ENCODE measurements at places on chromosomes 12 and 14.
A peak's percentile ranks its signal among the peaks of the same experiment; 100 is the strongest.

- DNase-seq, result no peak
Measured at GRCh38 chr12:104180374-104180773, 35.2 kb upstream of the TXNRD1 start.

DNA sequence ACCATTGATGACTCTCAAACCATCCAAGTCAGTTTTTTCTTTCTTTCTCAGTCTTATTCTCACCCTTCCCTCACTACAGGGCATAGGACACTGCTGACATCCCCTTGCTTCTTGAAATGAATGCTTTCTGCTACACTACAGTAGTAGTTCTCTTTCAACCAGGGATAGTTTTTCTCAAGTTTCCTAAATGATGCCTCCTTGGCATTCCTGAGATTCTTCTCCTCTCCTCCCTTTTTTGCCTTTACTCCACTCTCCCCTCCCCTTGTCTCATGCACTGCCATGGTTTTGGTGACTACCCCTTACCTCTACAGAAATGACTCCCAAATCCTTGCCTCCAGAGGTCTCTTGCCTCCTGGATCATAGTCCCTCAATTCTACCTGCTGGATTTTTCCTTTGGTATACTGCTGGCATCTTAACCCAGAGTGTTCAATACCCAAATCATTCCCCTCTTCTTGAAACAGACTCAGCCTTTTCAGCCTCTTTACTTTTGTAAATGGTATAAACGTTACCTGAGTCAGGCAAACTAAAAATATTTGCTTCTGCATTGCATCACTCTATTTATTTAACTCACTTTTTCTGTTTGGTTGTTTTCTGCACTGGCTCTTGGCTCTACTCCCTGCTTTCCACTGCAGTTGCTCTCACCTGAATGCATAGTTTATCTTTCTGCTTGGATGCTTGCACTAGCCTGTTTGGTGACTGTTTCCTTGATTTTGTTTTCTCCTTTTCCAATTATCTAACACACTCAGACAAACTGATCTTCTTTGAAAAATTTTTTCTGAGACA, 211.6 kb upstream of the IGF1 start:
- no peak for DNase-seq

DNA sequence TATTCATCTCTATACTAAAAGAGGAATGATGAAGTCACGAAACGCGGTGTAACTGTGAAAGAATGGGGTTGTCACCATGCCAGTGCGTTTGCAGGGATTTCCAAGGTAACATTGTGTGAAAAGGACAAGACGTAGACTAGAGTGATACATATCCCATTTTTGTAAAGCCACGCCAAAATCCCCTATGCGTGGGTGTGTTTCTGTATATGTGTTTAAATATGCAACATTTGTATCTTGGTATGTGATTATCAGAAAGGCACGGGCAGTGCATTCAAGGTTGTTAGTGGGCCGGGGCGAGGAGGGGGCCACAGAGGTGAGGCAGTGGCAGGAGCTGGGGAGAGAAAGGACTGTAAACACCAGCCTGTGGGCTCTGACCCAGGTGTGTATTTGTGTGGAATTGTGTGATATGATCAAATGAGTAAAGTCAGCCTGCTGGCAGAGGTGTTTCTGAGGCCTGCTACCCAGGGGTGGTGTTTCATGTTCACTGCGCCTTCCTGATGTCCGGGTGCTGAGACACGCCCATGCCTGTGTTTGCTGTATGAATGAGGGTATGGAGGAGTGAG, 137.8 kb downstream of the ADGRD1 start:
- DNase-seq, result no peak

GRCh38 chr12:5493018-5493417, 61.1 kb downstream of the NTF3 start:
- no peak for DNase-seq

- no peak for DNase-seq
Measured at GRCh38 chr12:70197345-70197744, 45.9 kb upstream of the CNOT2 start.

- DNase-seq, result no peak
Measured at GRCh38 chr14:70011098-70011497, 131.9 kb downstream of the SMOC1 start.

DNA sequence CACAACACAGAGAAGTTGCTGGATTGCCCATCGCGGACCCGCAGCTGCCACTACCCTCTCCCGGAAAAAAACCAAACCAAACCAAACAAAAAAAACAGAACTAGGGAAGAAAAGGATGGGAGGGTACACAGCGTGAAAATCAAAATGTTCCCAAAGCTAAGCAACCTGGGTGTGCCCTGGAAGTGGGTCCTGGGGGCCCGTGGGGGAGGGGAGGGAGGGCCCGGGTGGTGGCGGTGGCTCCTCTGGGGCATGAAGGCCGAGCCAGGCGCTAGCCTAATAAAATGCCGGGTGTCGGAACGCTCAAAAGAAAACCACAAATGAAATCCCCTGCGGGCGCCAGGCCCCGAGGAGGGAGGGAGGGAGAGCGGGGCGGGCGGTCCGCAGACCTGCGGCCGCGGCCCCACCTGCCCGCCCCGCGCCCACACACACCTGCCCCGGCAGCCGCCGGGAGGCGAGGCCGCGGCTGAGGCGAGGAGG, 787 bp downstream of the HECTD4 start:
- peak; percentile 37 for DNase-seq

DNA sequence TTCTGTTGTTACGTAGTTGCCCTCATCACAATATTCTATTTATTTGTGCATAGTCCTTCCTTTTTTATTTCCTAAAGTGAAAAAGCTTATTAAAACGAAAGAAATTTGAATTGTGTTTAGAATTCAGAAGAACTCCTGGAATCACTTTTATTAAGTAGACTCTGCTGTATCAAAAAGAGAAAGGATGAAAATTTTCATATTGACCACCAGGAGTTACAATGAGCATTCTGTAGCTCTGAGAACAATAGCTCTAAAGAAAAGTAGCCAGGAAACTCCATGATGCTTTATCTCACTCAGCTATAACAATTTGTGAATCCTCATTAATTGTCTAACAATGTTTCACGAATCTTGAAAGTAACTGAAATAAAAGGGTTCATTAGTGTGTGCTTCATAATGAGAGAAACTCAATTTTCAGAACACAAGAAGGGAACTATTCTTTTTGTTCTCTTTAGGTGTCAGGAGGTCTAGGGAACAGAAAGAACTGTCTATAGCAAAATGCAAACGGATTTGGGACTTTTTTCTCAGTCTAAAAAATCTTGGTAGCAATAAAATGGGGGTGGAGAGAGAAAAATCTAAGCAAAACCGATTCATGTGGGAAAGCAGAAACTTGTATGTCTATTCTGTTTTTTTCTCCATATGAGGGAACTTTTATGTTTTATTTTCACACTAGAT, 19.3 kb downstream of the ASCL1 start:
- DNase-seq, result no peak

DNA sequence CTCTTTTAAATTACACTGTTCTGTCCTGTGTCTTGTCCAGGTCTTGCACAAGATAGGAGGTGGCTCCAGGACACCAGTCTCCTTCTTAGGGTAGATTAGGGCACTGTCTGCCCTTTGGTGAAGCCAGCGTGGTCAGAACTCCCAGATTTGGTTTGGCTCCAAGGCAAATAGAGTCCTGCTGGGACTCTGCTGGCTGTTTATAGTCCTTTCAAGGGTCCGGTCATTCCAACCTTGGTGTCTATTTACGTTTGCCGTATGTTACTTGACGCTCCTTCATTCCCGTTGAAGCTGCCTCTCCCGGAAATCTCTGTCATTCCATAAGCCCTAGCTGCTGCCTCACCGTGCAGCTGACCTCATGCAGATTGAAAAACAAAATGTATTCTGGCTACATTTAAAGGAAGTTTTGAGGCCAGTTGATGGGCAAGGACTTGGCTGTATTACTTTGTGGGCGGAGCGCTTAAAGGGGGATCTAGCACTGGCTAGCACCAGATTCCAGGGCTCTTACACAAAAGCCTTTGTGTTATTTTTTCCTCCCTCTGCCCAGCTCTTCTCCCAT, 180.6 kb downstream of the AKAP6 start:
- DNase-seq, result no peak

DNA sequence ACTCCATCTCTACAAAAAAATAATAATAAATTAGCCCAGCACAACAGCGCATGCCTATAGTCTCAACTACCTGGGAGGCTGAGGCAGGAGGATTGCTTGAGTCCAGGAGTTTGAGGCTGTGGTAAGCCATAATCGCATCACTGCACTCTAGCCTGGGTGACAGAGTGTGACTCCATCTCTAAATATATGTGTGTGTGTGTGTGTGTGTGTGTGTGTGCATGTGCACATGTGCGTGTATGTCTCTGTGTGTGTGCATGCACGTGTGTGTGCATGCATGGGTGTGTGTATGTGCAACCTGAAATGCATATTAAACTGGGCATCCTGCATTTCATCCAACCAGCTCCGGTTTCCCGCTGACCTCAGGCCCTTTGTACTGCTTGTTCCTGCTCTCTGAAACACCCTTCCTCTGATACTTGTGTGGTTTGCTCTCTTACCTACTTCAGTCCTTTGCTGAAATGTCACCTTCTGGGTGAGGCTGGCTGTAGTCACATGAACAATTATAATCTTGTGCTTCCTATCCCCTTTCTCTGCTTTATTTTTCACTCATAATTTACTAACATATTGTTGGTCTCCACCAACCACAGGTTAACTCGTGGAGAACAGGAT, 46.9 kb downstream of the PHLDA1 start:
- DNase-seq, result no peak

- no peak for DNase-seq
Measured at GRCh38 chr12:14281539-14281938, 83.9 kb upstream of the ATF7IP start.

DNA sequence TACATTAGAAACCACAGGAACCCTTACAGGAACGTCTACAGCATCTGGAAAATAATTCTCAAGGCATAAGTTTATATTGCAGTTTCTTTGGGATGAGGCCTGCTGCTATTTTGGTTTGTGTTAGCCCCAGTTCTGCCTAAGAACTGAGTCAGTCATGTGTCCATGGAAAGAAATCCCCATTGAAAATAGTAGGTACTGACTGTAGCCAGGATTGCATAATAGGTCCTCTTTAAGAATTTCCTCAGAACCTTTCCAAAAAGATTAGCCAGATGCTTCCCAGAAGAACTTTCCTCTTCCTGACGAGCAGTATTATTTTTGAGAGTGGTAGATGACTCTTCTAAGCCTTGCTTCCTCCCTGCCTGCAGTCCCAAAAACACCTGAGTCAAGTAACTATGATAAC, 52.6 kb downstream of the RASSF8 start:
- DNase-seq, result no peak

GRCh38 chr14:73254247-73255004, 17.1 kb downstream of the PAPLN start:
- no peak for DNase-seq

- DNase-seq, result no peak
Measured at GRCh38 chr12:7751394-7751793, 4.2 kb upstream of the CLEC4C start.

- no peak for DNase-seq
Measured at GRCh38 chr12:48160807-48161206, 3.5 kb upstream of the ASB8 start.

- DNase-seq, result no peak
Measured at GRCh38 chr14:24196071-24197055, 1.1 kb upstream of the TM9SF1 start.

- no peak for DNase-seq
Measured at GRCh38 chr12:15689751-15690191, 99.4 kb downstream of the EPS8 start.

GRCh38 chr14:95431199-95432143, 85.0 kb downstream of the SYNE3 start:
- DNase-seq, result peak; percentile 48

DNA sequence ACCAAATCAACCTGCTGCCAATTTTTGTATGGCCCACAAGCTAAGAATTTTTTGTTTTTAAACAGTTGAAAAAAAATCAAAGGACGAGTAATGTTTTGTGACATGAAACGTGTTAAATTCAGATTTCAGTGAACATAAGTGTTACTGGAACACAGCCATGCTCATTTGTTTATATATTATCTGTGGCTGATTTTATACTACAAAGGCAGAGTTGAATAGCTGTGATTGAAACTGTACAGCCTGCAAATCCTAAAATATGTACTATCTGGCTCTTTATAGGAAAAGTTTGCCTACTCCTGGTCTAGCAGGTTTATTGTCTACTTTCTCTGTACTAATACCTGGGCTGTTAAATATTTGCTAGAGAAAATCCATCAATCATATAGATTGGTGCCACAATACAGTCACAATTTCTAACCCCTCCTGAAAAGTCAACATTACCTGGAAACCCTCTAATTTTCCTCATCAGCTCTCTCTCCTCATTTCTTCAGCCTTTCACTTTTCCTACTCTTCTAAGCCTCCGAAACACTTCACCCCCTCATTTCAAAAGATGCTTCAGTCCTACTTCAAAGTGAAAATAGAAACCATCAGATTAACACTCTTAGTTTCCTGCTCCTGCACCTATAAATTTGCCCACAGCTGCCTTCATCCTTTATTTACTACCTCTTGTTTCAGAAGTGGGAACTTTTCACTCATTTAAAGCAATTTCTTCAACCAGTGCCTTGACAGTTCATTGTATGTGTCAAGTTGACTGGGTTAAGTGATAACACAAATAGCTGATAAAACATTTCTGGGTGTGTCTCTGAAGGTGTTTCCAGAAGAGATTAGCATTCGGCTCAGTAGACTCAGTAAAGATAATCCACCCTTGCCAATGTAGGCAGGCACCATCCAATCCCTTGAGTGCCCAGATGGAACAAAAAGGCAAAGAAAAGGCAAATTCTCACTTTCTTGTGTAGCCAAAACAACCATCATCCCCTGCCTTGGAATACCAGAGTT, 18.0 kb upstream of the C2CD5 start:
- no peak for DNase-seq

DNA sequence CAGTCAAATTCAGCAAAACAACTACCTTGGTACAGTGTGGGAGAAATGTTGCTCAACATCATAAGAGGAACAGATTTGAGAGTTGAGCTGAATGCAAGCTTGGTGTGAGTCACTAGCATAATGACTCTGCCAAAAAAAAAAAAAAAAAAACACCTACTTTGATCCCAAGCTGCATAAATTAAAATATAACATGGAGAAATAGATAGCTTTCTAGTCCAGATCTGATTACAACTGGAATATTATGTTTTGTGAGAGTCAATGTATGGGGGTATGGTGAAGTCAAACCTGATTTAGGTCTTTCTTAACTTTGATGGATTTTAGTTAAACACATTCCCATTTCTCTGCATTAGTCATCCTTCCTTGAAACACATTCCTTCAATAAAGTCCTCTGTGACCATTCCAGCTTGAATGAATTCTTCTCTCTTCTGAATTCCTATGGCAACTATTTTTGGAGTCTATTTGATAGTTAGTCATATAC, 188.1 kb downstream of the SLC5A8 start:
- no peak for DNase-seq

GRCh38 chr12:95142431-95143151, 69.2 kb upstream of the NR2C1 start:
- no peak for DNase-seq

- no peak for DNase-seq
Measured at GRCh38 chr12:18462442-18462841, 201.1 kb downstream of the PIK3C2G start.

GRCh38 chr12:4947253-4947652, 37.5 kb downstream of the KCNA1 start:
- DNase-seq, result no peak

Measured in 8988T (cell line).